ENCODE measurements at places on chromosomes 1 and 21.

DNA sequence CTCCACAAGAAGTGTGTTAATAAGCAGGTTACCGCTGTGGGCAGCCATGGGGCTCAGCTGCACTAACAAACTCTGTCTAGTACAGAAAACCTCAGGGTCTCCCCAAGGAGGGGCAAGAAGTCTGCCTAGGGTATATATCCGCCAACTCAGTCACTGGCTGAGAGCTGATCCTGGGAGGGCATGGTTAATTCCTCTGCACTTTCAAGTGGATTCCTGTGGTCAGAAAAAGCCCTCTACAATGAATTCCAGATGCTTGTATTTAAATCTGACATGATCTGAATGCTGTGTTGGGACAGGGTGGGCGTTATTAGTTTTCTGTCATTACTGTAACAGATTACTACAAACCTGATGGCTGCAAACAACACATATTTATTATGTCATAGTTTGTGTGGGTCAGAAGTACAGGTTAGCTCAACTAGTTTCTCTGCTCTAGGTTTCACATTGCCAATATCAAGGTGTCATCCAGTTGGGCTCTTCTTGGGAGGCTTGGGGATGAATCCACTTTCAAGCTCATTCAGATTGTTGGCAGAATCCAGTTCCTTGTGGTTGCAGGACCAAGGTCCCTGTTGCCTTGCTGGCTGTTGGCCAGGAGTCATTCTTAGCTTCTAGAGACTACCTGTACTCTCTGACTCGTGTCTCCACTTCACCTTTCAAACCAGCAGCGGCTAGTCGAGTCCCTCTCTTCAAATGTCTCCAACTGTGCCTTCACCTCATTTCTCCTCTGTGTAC, 8.0 kb upstream of the SELE start:
- no peak for DNase-seq

- DNase-seq = no peak
Observed at GRCh38 chr1:214603819-214604252, 841 bp downstream of the CENPF start.

GRCh38 chr1:70314706-70315304, 39.7 kb downstream of the ANKRD13C start:
- no peak for DNase-seq

GRCh38 chr1:42922687-42923366, 35.8 kb downstream of the SLC2A1 start:
- no peak for DNase-seq

DNA sequence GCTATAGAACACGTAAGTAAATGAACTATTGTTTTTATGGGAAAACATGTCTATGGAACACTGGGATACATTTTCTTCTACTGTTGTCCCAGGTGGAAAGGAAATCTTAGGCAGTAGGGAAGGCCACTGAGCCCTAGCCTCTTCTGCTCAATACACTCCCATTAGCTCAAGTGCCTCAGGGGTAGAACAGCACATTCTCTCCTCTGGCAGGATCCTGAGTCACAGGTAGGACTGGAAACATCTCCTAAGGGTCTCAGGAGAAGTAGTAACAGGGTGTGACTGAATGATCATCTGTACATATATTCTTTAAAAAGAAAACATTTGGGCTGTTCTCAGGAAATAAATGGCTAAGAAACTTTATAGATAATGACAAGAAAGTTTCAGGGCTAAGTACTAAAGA, 175.6 kb upstream of the ESRRG start:
- no peak for DNase-seq

DNA sequence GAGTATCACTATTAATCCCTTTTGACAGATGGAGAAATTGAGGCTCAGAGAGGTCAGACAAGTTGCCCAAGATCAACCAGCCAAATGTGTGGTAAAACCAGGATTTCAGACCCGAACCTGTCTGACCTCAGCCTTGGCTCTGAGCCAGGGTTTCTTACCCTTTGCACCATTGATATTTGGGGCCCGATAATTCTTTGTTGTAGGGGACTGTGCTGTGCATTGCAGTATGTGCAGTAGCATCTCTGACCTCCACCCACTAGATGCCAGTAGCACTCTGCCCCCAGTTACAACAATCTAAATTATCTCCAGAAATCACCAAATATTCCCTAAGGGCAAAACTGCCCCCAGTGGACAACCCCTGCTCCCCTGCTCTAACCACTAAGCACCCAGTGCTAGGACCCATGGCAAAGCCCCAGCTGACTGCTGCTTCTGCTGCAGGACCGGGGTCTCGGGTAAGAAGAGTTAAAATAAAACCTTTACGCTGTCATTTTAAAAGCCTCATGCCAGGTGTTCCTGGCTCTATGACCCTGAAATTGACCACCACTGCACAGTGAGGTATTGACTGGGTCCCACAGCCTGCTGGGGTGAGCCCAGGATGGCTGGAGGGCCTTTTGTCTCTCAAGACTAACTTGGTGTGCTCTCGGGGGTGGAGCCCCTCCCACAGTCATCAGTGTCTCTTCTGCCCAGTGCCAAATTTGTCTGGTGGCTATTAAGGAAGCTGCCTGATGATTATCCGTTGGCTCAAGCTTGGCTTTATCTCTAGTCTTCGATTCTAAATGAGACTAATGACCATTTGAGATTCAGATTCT, 5.6 kb upstream of the MAN1C1 start:
- DNase-seq = no peak

GRCh38 chr1:209617047-209617673, 33.6 kb downstream of the CAMK1G start:
- DNase-seq = no peak

DNA sequence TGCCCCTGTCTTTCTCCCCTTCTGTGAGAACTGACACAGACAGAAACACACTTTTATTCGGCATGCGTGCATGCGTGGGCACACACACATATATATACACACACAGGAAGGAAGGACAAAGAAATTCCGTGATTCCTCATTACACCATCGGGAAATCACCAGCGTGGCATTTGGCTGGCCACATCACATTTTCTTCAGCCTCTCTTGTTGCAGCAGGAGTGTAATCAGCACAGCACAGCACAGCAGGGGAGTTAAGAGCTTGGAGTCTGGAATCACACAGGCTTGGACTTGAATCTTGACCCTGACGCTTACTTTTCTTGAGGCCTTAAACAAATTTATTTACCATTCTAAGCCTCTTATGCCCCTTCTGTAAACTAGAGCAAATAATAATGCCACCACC, 45.3 kb upstream of the EPHA8 start:
- no peak for DNase-seq

DNA sequence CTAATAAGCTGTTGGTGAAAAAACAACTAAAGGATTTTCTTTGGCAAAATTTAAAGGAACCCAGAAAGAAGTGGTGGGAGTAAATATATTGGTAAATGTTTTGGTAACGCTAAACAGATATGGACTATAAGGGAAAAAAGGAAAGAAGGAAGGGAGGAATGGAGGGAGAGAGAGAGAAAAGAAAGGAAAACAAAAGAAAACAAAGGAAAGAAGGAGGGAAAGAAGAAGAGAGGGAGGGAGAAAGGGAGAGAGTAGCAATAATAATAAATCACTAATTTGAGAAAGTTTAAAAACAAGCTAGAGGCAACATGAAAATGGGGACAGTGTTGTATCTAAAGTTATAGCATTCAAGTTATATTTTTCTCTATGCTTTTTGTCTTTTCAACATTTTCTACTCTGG, 43.6 kb upstream of the RCOR3 start:
- DNase-seq = no peak

DNA sequence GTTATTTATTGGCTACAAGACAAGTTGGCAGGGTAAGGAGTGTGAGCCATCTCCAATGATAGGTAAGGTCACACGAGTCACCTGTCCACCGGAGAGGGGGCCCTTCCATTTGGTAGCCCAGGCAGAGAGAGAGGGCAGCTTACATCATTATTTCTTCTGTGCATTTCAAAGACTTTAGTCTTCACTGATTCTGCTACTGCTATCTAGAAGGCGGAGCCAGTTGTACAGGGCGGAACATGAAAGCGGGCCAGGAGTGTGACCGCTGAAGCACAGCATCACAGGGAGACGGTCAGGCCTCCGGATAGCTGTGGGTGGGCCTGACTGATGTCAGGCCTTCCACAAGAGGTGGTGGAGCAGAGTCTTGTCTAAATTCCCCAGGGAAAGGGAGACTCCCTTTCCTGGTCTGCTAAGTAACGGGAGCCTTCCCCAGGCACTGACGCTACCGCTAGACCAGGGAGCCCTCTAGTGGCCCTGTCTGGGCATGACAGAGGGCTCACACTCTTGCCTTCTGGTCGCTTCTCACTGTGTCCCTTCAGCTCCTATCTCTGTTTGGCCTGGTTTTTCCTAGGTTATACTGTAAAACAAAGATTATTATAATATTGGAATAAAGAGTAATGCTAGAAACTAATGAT, 36.7 kb downstream of the ZNF695 start:
- DNase-seq = no peak

DNA sequence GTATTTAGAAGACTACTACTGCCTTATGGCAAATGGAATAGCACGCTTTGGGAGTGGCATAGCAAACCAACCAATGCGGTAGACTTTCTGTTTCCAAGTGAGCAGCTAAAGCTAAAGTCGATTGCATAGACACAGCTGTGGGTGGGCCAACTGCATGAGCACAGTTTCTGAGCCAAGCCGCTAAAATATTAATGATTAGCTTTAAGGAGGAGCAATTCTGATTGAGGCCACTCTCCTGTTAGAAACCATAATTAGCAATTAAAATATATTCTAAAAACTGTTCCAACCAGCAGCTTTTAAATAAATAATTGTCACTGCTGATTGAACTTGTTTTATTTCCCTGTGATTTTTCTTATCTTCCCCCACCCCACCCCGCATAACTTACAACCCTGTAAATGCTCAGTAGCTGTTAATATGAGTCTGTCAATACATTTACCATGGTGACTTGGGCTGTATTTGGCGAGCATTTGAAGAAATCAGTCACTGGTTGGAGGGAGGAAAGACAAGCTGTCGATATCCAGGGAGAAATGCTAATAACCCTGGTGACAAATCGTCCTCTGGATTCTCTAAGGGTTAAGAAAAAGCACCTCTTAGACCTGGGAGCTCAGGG, 32.2 kb downstream of the RNF220 start:
- no peak for DNase-seq

DNA sequence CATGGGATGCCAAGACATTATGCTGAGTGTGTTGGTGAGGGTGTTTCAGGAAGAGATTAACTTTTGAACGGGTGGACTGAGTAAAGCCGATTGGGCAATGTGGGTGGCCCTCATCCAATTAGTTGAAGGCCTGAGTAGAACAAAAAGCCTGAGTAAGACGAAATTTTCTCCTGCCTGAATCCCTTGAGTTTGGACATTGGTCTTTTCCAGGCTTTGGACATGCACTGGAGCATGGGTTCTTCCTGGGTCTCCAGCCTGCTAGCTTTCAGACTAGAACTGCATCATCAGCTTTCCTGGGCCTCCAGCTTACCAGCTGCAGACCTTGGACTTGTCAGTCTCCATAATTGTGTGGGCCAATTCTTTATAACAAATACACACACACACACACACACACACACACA, 63.6 kb downstream of the NIBAN1 start:
- DNase-seq = no peak

GRCh38 chr1:201326710-201327109, 43.4 kb downstream of the PKP1 start:
- DNase-seq = no peak

- no peak for DNase-seq
Observed at GRCh38 chr1:169699707-169700106, 11.7 kb downstream of the SELL start.

DNA sequence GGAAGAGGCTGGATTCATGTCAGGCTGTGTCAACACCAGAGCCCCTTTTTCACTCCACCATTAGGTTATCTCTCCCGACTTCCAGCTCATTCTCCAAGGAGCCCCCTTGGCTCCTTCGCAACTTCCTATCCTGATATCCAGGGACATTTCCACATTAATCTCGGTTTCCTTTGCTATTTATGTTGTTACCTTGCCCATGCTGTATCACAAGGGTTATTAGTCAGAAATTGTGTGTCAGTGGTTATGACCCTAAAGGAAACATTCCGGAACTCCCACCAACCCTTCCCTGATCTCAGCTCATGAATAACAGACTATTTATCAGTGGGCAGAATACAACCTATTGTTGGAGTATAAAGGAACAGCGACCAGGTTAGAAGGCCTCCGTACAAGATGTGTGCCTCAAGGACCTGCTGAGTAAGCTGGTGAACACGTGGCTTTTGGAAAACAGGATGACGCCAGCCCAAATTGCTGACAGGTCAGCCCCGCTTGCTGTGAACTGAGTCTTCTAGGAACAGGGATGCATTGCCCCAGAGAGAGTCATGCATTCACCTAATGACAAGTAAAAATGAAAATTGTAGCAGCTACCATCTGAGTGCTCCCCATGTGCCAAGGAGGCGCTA, 121.5 kb downstream of the PLPP3 start:
- no peak for DNase-seq

GRCh38 chr1:174480324-174480723, 32.6 kb downstream of the GPR52 start:
- DNase-seq = no peak

DNA sequence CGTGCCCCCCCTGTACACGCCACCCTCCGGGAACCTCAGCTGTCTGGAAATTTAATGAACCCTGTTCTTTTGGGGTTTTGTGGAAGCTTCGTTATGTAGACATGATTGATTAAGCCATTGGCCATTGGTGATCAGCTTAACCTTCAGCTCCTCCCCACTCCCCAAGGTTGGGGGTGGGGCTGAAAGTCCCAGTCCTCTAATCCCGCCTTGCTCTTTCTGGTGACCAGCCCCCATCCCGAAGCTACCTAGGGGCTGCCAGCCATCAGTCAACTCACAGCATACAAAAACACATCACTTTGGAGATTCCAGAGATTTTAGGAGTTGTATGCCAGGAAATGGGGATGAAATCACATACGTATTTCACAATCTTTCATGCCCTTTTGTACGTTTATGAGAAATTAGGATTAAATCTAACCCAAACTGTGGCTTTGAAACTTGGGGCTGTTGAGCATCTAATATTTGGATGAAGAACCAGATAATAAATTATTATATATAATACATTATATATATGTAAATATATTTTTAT, 52.3 kb downstream of the BACE2 start:
- no peak for DNase-seq

GRCh38 chr1:185151215-185151614, 5.5 kb downstream of the TRMT1L start:
- DNase-seq = no peak

DNA sequence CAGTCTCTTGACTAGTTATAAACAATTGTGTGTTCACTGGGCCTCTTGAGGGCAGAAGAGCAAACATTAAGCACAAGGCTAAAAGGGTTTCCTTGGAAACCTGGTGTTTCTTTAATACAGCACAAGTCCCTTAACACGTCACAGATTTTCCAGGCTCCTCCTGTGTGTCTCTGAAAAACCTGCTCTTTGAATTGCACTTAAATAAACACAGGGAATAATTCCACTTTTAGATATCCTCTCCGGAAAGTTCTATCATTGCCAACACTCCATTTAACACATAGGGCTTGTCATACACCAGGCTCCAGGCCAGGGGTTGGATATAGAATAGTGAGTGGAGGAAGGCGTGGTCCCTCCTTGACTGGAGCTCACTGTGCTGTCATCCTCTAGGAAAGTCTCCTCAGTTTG, 442.6 kb downstream of the DSCAM start:
- DNase-seq = no peak
